ENCODE measurements at places on chromosomes 5 and 9.

DNA sequence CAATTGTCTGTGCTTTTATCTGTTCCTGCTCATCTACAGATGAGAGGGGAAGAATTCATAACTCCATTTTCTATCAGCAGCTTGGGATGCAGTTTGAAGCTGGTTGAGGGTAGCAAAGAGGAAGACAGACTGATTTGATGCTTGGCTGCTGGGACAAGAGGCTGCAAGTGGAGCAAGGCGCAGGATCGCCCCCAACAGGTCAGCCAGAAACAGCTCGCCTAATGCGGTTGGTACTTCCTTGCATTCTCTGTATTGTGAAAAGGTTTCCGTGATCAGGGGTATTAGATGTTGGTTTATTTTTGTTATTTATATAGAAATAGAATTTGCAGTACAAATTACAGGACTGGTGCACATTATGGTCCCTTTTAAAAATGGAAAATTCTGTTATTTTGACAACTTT lies 40.6 kb downstream of the ZNF883 start:
- peak; percentile 25 for DNase-seq

GRCh38 chr5:77103457-77103856 lies 16.4 kb upstream of the ZBED3 start:
- DNase-seq = no peak

GRCh38 chr5:68529581-68529980 lies 314.0 kb downstream of the PIK3R1 start:
- DNase-seq = no peak

DNA sequence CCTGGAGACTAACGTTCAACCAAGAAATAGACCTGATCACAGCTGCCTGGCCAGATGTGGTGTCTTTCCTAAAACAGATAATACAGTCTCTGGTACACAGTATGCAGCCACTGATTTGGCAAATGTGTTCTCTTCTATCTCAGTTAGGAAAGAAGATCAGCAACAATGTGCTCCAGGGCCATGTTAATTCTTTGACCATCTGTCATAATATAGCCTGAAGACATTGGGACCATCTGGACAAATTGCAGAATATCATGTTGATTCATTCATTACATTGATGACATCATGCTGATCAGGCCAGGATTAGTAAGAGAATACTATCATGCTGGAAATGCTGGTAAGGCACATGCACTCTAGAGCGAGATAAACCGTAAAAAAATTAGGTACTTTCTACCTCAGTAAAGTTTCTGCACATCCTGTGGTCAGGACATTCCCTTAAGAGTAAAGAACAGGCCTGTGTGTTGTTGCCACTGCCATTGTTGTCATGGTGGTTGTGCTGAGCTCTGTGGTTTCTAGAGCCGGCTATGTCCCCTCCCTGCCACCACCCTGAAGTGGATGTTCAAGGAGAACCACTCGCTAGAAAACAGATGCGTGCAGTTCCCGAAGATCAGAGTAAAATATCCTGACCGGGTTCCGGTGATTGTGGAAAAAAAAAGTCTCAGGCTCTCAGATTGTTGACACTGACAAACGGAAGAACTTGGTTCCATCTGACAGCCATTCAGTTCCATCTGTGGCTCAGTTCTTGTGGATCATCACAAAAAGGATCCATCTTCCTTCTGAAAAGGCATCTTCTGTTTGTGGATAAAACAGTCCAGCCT lies 6.4 kb upstream of the JMY start:
- no peak for DNase-seq

DNA sequence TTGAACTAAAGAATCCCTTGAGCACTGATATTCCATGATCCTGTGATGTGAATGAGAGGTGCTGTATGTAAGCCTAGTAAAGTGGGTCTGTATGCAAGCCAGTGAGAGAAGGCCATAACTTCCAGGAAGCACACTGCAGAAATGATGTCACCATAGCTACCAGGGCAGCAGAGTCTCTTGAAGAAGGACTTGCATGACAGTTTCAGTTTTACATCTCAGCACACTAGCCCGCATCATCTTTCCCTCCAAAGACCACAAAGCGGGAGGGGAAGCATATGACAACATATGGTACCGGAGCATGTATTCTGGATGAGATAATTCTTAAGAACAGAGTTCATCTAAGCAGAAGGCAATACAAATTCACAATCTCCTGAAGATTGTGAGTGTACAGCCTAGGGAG lies 37.6 kb upstream of the MAST4 start:
- DNase-seq = no peak

DNA sequence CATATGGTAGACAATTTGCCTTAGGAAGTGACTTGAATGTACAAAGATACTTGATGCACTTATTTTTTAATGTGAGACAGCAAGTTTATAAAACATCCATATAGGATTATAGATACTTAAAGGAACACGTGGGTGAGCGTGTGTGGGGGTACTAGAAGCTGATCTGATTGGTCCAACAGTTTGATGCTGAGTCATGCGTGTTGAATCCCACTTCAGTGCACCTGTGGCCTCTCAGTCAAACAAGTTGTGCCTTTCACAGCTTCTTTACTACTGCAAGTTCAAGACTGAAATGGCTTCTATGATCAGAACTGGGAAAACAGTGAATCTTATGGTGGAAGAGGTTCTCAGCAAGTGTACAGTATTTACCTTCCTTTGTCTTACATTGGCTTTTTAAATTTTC lies 98.9 kb downstream of the MAP1B start:
- DNase-seq = no peak

GRCh38 chr5:100575815-100576214 lies 40.6 kb downstream of the FAM174A start:
- DNase-seq = no peak

- DNase-seq = no peak
Observed at GRCh38 chr5:141322261-141322660, 1.7 kb upstream of the TAF7 start.

GRCh38 chr5:148306446-148306845 lies 5.8 kb upstream of the SPINK7 start:
- DNase-seq = no peak

DNA sequence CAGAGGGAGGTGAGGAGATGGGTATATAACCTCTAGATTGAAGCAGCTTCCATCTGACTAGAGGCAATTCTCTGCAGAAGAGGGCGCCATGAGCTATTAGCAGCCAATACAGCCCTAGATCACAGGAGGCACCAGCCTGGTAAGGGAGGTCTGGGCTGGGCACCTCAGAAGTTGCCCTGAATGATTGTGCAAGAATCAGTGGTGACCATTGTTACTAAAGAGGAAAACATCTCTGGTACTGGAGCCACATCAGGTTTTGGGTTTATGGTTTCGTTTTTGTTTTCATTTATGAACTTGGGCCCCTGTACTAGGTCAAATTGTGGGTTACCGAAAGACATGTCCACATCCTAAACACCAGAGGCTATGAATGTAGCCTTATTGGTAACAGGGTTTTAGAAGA lies 342.0 kb downstream of the MLLT3 start:
- no peak for DNase-seq

- DNase-seq = no peak
Observed at GRCh38 chr9:109036744-109037680, 23.7 kb upstream of the CTNNAL1 start.

GRCh38 chr5:41772785-41773442 lies 97.3 kb downstream of the OXCT1 start:
- DNase-seq = no peak

Measured in AML-193 (cell line).